ENCODE measurements at places on chromosomes 11 and 22. TPM values are rescaled to one million over a fixed set of nuclear protein-coding genes. Genes with fewer than 3 reads are reported as not detected.

DNA sequence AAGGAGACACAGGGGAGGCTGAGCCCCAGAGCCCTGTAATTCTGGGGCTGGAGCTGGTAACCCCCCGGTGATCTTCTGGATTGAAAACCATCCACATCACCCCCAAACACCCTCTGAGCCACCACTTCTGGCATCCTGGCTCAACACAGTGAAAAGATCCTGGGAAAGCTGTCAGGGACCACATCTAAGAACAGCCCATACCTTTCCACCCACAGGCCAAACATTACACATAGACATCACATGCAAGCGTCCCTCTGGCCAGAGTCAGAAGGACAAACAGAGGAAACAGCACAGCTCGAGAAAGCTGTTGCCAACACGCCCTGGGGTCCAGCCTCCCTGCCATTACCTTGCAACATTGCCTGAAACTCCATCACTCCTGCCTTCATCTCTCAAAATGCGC, 469.5 kb downstream of the SOX6 start:
- no peak for DNase-seq

DUSP8 gene
- 7.7 TPM for total RNA-seq

DNA sequence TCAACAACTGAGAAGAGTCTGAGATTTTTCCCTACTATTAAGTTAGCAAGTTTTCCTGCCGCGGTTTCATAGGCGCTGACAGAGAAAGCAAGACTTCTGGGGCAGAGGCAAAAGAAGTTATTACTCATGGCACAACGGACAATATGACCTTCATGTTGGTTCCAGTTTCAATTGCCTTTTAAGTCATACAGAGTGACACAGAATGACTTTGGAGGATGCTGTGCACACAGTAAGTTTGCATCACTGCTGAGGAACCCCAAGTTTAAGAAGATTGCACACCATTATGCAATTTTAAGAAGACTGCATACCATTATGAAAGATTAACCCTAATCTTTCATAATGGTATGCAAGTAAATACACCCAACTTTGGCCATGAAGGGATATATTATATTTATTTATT, 626.5 kb upstream of the CHORDC1 start:
- DNase-seq, result no peak

CASP5 gene
- total RNA-seq, result not detected

DNA sequence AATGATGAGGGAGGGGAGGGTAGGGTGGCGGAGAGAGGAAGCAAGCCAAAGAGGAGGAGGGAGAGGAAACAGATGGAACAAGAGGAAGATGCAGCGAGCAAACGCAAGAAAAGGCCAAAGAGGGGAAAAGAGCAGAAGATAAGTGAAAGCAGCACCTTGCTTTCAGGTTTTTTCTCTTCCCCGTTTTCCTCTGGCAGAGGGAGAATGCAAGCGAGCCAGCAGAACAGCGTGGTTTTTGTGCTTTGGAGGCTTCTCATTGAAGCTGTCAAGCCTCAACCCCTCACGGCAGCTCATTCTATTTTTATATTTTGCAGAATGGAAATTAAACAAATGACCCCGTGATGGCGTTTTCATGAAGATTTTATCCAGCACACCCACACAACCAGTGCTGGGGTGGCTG, 67.1 kb upstream of the GRAMD1B start:
- DNase-seq, result no peak

DNA sequence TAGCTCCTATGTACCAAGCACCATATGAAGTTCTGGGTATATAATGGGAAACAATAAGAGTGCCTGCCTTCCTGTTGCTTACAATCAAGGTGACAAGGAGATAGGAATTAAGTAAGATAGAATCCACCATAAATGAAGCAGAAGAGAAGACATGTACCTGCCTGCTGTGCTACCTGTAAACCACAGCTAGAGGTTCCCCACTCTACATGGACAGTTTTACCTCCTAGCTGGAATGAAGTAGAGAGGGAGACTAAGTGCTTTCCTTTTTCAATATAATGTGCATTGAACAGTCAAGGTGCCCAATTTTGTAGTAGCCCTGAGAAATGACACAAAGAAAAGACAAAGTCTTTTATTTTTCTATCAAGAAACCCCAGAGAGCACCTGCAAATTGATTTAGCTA, 984.6 kb downstream of the DLG2 start:
- no peak for DNase-seq

- no peak for DNase-seq
These were observed 55.7 kb downstream of the FAM168A start for GRCh38 chr11:73542175-73542574.

GSC2 gene
- not detected for total RNA-seq

GRCh38 chr22:44793106-44793505, 40.7 kb downstream of the ARHGAP8 start:
- no peak for DNase-seq

GRCh38 chr11:122741613-122742300, 86.2 kb downstream of the UBASH3B start:
- peak; percentile 48 for DNase-seq

SLC15A3 gene
- 19.1 TPM for total RNA-seq

GRCh38 chr11:120261321-120261720, 21.4 kb downstream of the POU2F3 start:
- DNase-seq, result no peak

DNA sequence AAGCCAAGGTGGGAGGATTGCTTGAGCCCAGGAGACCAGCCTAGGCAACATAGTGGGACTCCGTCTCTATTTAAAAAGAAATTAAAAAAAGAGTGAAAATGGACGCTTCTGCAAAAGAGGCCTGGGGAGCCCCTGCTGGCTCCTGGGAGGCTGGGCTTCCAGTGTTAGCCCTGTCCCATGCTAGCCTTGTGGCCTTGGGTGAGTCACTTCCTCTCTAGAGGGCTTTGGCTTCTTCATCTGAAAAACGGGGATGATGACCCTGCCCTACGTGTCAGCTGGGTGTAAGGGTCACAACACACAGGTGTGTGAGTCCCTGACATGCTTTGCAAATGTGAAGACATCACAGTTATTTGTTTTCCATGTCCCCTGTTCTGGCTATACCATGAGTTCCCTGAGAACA, 32.8 kb downstream of the FAM227A start:
- DNase-seq, result no peak

KCNJ11 gene
- 27.7 TPM for total RNA-seq

SLC25A1 gene
- 26.6 TPM for total RNA-seq

DNA sequence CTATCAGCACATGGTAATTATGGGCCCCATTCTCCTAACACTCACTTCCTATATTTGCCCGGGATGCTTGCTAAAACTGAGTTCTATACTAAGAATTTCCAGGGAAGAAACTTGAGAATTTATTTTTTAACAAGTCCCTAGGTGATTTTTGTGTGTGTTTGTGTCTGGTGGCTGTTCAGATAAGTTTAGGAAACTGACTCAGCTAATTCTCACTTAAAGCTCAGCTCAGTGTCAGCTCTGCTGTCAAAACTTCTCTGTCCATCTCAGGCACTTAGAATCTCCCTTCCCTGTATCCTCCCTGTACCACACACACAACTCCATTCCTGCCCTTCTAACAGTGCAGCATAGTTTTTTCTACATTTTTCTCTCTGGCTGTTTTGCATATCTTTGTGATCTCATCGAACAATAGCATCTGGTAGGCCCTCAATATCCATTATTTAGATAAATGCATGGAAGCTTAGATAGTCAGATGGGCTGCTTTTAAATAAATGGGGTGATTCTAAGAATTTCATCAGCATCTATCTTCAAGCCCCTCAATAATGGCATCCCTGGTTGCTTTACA, 69.3 kb downstream of the PIWIL4 start:
- no peak for DNase-seq

GRCh38 chr22:31952094-31952401, 7.7 kb downstream of the YWHAH start:
- no peak for DNase-seq

DNA sequence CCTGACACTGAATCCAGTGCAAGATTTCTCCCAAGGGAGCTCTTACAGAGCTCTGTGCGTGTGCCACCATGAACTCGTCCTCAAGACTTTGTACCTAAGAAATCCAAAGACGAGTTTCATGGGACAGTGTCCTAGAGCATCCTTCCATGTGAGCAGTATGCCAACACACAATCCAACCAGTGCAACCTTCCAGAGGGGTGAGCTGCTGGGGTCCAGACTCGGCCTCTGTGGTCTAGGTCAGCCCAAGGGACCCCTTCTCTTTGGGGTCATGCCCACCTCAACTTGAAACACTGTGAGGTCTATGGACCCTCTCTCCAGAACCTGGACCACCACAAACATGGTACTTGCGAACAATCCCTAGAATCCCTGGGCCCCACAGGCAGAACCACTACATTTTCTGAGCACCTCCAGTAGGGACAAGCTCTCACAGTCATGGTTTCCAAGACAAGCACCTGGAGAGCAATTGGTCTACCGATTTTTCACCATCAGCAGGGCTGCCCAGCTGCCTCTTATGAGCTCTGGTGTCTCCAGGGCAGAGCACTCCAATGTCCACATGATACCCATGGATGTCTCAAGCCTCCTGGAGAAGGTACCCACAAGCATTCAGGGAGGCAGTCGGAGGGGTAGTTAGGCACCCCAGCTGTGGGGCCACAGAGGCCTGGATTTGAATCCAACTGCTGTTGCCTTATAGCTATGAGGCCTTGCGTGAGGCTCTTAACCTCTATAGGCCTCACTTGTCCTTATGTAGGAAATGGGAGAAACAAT, 7.7 kb downstream of the CHST1 start:
- no peak for DNase-seq

DNA sequence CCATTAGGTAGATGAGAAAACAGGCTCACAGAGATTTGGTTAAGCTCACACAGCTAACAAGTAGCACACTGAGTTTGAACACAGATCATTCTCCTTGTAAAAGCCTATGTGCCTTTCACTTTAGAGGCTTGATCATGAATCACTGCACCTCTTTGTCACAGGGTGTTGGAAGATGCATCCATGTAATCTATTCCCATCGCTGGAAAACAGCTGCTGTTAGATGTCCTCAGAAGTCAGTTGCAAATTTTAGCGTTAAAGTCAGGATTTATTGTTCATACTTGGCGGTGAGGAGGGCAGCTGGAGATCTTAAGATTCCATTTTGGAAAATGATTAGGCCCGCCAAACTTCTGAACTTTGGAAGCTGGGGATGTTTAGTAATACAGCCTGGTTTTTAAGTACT, 2.6 kb downstream of the CNTF start:
- DNase-seq, result no peak

GRCh38 chr11:120060512-120060911, 77.4 kb downstream of the TRIM29 start:
- DNase-seq, result no peak

DNA sequence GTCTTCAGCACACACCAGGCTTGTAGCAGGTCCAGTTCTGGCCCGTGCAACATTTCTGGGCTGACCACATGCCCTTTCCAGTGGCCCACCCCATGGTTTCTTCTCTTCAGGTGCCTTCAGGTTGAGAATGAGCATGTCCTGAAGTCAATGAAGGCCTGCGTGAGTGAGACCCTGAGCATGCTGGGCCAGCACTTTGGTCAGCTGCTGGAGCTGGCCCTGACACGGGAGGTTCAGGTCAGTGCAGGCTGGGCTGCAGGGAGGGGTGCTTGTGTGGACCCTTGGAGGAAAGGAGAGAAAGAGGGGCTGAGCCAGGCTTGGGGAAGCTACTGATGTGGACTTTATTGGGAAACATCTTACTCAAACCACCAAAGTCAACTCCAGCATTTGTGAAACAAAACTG, 63.5 kb downstream of the INSC start:
- no peak for DNase-seq

- no peak for DNase-seq
These were observed 1.6 kb downstream of the SESN3 start for GRCh38 chr11:95229199-95229992.

STARD10 gene
- 117 TPM for total RNA-seq

- DNase-seq, result no peak
These were observed 530.5 kb downstream of the KCNA4 start for GRCh38 chr11:29486301-29486700.

DNA sequence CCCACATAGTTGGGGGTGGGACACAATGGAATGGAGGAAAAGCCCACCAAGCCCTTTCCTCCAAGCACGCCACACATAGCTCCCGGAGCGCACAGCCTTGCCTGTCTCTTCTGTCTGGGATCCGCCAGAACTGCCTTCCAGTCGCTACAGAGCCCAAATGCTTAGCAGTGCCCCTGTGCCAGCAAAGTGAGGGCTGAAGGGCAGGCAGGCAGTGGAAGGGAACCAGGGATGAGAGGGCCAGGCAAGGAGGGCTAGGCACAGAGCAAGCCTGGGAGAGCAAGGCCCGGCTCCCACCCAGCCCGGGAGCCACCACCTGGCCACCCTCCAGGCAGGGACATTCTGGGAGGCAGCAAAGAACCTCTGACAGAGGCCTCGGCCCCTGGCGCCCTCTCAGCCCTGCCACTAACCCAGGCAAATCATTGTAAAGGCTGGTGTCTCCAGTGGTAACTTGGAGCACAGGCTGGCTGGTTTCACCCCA, 32.5 kb downstream of the PPP2R1B start:
- no peak for DNase-seq

GRCh38 chr22:24035296-24035695, 24.2 kb downstream of the CABIN1 start:
- DNase-seq, result no peak

MRGPRX3 gene
- total RNA-seq, result not detected

DNA sequence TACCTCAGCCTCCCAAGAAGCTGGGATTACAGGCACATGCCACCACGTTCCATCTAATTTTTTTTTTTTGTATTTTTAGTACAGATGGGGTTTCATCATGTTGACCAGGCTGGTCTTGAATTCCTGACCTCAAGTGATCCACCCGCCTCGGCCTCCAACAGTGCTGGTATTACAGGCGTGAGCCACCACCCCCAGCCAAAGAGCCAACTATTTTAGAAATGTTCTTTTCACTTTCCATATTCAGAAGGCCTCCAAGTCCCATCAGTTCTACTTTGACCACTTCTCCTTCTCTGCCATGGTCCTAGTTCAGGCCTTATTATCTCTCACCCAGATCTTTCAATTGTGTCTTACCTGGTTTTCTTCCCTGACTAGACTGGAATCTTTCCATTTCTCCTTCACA, 48.2 kb downstream of the CCDC83 start:
- no peak for DNase-seq

MCAT gene
- total RNA-seq, result 16.9 TPM

DNA sequence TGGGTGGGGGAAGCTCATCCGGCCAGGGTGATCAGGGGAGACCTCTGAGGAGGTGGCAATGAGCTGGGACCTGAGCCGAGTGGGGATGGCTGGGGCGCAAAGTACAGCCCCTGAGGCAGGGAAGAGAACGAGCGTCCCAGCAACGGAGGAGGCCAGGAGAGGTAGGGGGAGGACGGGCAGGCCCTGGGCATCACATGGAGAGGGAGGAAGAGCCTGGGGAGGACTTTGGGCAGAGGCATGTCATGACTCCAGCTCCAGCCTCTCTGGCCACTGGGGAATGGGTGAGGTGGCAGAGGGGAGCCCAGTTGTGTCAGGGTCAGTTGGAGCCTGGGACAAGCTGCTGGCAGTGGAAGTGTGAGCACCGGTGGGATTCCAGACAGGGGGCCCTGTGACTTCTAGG, 11.5 kb downstream of the PMM1 start:
- DNase-seq, result no peak

NPAS4 gene
- not detected for total RNA-seq

Data from Right ventricle myocardium superior (tissue), 1 donor.